ENCODE measurements at places on chromosomes 7 and 10.

DNA sequence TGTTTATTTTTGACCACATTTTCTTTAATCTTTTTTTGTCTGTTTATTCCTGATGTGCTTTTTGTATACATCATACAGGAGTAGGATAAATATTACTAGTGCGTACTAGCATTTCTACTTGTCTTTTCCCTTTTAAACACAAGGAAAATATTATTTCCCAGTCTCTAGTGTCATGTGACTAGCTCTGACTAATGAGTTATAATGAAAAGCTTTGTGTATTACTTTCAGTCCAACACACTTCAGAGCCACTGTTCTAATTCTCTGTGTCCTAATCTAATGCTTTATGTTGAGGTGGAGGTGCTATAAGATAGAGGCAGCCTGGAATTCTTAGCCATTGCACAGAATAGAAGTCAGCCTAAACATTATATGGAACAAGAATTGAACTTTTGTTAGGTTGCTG is 65.0 kb upstream of the RAB18 start:
- no peak for DNase-seq

- DNase-seq: no peak
These were observed 155.8 kb downstream of the BMPER start for GRCh38 chr7:34061149-34061548.

GRCh38 chr7:20007510-20007909 is 209.7 kb downstream of the MACC1 start:
- DNase-seq: no peak

- DNase-seq: no peak
These were observed 688.0 kb upstream of the ZWINT start for GRCh38 chr10:57049096-57049495.

DNA sequence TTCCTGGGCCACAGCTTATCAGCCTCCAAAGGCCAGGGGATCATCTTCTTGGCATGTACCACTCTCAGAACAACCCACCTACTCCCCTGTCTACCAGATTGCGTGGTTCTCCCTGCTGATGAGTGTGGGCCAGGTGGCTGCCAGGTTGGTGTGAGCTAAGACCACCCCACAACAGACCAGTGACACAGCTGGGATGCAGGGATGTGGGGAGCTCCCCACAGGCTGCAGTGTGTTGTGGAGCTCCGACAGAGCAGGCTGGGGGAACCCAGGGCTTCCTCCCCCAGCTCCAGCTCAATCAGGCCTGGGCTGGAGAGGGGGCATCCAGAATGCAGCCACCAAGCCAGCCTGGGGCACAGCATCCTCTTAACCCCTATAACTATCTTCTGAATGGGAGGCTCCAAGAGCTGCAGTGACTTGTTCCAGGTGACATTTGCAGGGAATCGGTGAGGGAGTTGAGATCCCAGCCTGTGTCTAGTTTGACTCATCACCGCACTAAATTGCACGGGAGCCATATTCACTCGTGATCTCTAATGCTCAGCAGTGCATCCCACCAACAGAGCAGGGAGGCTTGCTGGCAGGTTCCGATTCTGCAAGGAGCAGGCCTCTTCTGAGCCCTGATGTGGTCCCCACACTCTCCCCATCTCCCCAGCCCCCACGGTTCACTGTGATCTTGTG is 596 bp upstream of the GDF2 start:
- no peak for DNase-seq
